ENCODE measurements at places on chromosomes 5 and 9.

DNA sequence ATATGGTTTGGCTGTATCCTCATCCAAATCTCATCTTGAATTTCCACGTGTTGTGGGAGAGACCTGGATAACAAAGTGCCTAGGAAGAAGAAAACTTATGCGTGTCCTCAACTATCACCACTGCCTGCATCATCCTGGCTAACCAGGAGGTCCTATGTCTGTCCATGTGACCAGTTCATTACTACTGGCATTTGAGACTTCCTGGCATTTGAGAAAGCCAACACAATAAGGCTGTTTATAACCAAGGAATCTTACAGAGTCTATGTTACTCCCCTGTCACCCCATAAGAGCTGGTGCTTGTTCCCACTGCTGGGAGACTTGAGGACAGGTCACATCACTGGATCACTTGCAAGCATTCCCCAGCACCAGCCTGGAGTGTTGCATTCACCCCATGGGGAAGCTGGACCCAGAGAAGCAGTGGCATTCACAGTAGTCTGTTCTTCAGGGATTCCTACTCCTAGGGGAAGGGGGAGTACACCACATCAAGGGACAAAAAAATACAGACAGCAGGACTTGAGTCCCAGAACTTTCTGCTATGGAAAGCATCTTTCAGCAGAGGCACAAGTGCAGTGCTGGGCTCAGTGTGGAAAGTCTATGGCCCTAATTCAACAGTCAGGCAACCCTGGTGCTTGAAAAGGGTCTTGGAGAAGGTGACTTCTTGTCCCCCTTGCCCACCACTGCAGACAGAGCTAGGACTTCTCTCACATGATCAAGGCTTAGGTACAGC is 717.1 kb downstream of the SEMA5A start:
- DNase-seq = no peak

DNA sequence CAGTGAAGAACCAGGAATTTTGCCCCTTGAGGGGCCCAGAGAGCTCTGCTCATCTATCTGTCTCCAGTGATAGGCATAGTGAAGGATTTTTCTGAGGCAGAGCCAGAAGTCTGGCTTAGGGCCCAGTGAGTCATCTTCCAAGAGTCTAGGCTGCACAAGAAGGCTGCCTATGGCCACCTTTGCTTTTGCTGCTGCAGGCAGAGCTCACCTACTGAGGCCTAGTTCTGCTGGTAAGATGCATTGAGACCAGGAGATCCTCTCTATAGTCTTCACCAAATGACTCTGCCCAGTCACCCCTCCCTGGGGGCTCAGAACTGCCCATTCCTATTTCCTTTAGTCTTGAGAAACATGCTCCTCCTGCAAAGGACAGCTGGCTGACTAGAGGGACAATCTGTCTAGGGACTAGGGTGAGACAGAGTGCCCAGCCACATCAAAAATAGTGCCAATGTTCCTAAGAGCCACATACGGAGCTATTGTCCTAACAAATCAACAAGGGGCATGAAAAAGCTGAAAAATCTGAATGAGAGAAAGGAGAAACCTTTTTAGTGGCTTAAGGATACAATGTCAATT is 40.3 kb upstream of the CDKN2AIPNL start:
- no peak for DNase-seq

- no peak for DNase-seq
Observed at GRCh38 chr5:122906768-122907167, 61.4 kb downstream of the SNX24 start.

GRCh38 chr5:43367909-43368669 is 44.1 kb downstream of the CCL28 start:
- DNase-seq = no peak

- no peak for DNase-seq
Observed at GRCh38 chr9:106927916-106928315, 65.0 kb downstream of the ZNF462 start.

GRCh38 chr5:98913911-98914310 is 14.9 kb downstream of the CHD1 start:
- DNase-seq = no peak

- no peak for DNase-seq
Observed at GRCh38 chr5:135832941-135833920, 1.2 kb upstream of the SLC25A48 start.

GRCh38 chr5:175743676-175744210 is 85.9 kb downstream of the HRH2 start:
- DNase-seq = no peak

- no peak for DNase-seq
Observed at GRCh38 chr9:133460405-133461175, 812 bp downstream of the CACFD1 start.

GRCh38 chr5:111337688-111338087 is 113.5 kb downstream of the CAMK4 start:
- DNase-seq = no peak

- no peak for DNase-seq
Observed at GRCh38 chr5:118519466-118519865, 468.9 kb downstream of the DTWD2 start.

GRCh38 chr9:96340707-96341106 is 38.7 kb upstream of the HSD17B3 start:
- no peak for DNase-seq

All from NCI-H2029 treated with DMSO at 0.1 percent for 48 hours (cell line).